Inflammatory macrophage (primary cell): ENCODE measurements at places on chromosomes 7 and 10.

- no peak for DNase-seq
Observed at GRCh38 chr10:108709927-108710722, 1213.2 kb downstream of the XPNPEP1 start.

- DNase-seq = no peak
Observed at GRCh38 chr7:117101026-117101425, 147.7 kb downstream of the ST7 start.

- no peak for DNase-seq
Observed at GRCh38 chr7:147296986-147297385, 1180.4 kb downstream of the CNTNAP2 start.

GRCh38 chr10:12489357-12489756 is 140.0 kb downstream of the CAMK1D start:
- DNase-seq = no peak

- DNase-seq = no peak
Observed at GRCh38 chr7:4058158-4058557, 623.9 kb upstream of the FOXK1 start.
